ENCODE measurements at places on chromosomes 4 and X. TPM values are rescaled to one million over a fixed set of nuclear protein-coding genes. Genes with fewer than 3 reads are reported as not detected.
A peak's percentile ranks its signal among the peaks of the same experiment; 100 is the strongest.

The GATA1 gene
- total RNA-seq: not detected

The PACRGL gene
- 9.8 TPM for total RNA-seq

The ETDA gene
- total RNA-seq: not detected

The P2RY8 gene
- total RNA-seq: 1.9 TPM

GRCh38 chr4:15400981-15401671 is 26.7 kb upstream of the C1QTNF7 start:
- H3K27ac ChIP-seq: peak overlapping the region; percentile 35
- peaks cover 34% of the 10 kb centered on the region for H3K4me1 ChIP-seq
- no peak overlapping the region for H3K4me3 ChIP-seq
- no peaks in the 10 kb centered on the region for H3K36me3 ChIP-seq
- H3K27me3 ChIP-seq: no peaks in the 10 kb centered on the region

- H3K36me3 ChIP-seq: no peaks in the 10 kb centered on the region
- peaks cover 6% of the 10 kb centered on the region for H3K4me1 ChIP-seq
- no peak overlapping the region for H3K27ac ChIP-seq
- no peak overlapping the region for H3K4me3 ChIP-seq
Measured at GRCh38 chr4:7323872-7324650, 110.7 kb downstream of the PSAPL1 start.

DNA sequence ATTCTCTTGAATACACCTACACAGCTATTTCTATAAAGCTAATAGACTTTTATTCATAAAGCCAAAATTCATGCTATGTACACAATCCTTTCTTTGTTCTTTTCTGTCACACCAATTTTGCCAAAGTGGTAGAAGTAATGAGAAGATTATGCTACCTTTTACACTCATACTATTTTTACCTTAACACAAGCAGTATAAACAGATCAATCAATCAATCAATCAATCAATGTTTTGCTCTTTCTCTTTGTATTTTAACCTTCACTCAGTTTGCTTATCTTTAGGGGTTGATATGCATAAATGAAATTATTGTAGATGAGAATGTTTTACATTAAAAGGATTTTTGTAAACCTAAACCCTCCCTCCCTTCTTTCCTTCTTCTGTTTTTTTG is 878.6 kb downstream of the RAPGEF2 start:
- H3K4me1 ChIP-seq: no peaks in the 10 kb centered on the region
- DNase-seq: no peak
- no peaks in the 10 kb centered on the region for H3K27me3 ChIP-seq
- H3K27ac ChIP-seq: no peak overlapping the region

DNA sequence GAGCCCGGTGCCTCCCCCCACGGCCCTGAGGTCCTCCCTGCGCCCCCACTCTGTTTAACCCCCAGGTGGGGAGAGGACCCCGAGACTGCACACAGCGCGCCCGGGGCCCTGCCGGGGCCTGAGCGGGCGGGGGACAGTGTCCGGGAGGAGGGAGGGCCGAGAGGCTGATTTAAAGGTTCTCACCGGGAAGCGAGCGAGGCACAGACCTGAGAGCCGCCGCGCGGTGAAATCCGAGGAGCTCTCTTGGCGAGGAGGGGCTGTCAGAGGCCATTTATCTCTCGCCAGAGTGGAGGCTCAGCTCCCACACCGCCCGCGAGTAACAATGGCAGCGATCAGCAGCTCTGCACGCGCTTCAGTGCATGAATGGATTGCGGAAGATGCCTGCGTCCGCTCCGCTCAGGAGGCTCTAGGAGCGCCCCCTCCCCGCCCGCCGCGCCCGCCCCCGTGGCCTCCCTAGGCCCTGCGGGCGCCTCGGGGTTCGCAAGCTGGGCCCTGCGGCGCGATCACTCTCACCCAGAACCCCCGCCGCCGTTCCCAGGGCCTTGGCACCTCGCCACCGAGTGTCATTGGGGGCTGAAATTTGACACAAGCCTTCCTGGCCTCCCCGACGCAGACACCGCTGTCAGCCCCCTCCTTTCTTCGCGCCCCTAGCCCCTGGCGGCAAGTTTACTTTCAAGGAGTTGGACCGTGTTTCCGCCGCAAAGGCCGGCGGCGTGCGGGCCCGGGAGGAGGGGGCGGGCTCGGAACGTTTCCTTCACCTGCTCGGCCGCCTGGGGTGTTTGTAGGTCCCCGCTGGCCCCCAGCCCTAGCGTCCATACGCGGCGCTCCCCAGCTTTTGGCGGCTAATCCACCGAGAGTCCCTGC is 48.7 kb upstream of the BCOR start:
- H3K4me1 ChIP-seq: peaks cover 58% of the 10 kb centered on the region
- DNase-seq: no peak
- no peaks in the 10 kb centered on the region for H3K36me3 ChIP-seq
- H3K27ac ChIP-seq: peak overlapping the region; percentile 73
- peak overlapping the region; percentile 69 for H3K4me3 ChIP-seq
- H3K27me3 ChIP-seq: no peaks in the 10 kb centered on the region

- H3K4me1 ChIP-seq: peaks cover 43% of the 10 kb centered on the region
- no peak overlapping the region for H3K4me3 ChIP-seq
- no peak for DNase-seq
- H3K27ac ChIP-seq: no peak overlapping the region
Measured at GRCh38 chr4:84501202-84501503, 2.1 kb upstream of the NKX6-1 start.

- no peaks in the 10 kb centered on the region for H3K27me3 ChIP-seq
- DNase-seq: no peak
- H3K4me3 ChIP-seq: no peak overlapping the region
- H3K27ac ChIP-seq: no peak overlapping the region
Measured at GRCh38 chrX:40063555-40063954, 34.2 kb downstream of the BCOR start.

- no peak for DNase-seq
- no peak overlapping the region for H3K27ac ChIP-seq
- no peaks in the 10 kb centered on the region for H3K27me3 ChIP-seq
Measured at GRCh38 chr4:179124957-179125356, 1682.7 kb upstream of the AGA start.
